ENCODE measurements at places on chromosomes 1 and 21.

DNA sequence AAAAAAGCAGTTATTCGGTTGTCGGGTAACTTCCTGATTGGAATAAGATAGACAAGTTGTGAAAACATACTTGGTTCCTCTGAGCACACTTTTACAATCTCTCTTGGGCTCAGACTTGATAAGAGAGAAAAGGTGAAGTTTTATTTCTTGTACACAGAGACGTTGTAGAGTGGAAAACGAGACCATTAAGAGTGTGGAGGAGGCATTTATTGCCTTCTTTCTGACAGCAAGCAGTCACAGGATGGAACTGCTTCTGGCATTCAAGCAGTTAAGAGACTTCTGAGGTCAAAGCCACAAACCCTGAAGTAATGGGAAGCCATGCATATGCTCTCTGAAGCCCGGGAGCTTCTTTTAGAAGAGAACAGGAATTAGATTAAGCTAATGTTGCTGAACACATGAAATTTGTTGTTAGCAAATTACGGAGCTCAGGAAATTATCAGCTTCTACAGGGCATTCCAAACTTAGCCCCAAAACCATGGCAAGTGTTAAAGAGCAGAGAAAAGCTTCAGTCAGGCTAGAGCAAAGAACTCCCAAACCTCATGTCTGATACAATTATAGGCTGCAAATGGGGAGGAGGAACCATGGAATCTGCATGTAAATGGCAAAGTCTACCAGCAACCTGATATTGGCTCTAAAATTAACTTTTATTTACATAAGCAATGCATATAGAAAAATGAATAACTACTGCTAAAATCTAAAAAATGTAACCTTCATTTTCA lies 26.0 kb downstream of the S1PR1 start:
- DNase-seq: peak; percentile 30

GRCh38 chr1:55043726-55044125 lies 4.4 kb downstream of the PCSK9 start:
- no peak for DNase-seq

- DNase-seq: no peak
Measured at GRCh38 chr1:111690306-111690617, 48.9 kb downstream of the INKA2 start.

DNA sequence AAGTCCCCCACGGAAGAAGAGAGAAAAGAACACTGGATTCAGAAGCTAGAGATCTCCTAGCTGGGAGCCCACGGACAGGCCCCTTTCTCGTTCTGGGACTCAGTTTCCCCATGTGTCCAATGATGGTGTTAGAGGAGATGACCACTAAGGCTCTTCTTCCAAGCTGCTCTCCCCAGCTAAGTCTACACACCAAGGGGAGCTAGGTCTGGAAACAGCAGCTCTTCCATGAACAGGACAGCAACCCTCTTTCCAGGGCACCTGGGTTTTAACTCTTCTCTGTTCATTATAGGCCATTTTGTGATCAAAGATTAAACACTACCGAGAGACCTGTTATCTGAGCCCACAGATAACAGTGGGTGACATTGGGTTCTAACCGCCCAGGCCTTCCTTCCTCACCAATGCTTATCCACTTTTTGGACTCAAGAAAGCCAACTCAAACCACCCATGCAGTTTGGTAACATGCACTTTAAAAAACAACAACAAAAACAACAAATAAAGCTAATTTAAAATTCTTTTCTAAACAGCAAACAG lies 85.9 kb downstream of the MRPL37 start:
- DNase-seq: no peak

- no peak for DNase-seq
Measured at GRCh38 chr1:7561936-7562728, 209.0 kb upstream of the VAMP3 start.

DNA sequence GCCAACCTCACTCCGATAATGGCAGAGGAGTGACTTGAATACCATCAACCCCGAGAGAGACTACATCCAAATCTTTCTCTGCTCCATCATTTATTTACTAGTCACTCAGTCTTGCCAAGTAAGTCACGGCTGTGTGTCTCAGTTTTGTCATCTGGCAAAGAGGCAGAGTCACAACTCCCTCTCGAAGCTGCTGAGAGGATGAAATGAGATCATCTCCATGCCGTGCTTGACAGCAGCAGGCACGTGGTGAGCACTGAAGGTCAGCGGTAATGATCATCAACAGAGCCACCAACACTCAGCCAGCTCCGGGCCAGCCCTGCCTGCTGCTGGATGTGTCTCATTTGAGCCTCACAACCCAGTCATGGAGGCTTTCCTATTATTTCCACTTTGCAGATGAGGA lies 19.9 kb downstream of the ALDH4A1 start:
- DNase-seq: no peak

DNA sequence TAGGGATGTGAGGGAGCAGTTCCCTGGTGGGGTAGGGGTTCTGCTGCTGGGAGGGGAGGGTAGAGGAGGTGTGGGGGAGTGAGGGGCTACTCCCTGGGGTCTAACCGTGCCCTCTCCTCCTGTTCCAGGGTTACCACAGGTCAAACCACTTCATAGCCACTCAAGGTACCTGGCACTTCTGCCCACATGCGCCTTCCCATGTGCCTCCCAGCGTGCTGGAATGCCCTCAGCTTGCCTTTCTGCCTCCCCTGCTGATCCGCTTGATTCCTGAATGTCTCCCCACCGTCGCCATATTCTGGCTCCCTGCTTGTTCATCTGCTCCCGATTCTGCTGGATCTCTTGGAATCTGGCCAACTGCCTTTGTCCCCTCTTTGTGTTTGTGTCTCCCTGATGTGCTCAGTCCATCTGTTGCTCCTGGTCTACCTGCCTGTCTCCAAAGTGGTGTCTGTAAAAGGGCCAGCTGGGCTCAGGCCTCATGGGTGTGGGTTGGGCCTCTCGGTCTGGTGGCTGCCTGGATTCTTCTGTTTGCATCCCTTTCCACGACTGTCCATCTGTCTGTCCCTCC lies 74.4 kb downstream of the PTPRU start:
- DNase-seq: no peak

GRCh38 chr1:12475947-12476346 lies 142.1 kb downstream of the DHRS3 start:
- peak; percentile 58 for DNase-seq

DNA sequence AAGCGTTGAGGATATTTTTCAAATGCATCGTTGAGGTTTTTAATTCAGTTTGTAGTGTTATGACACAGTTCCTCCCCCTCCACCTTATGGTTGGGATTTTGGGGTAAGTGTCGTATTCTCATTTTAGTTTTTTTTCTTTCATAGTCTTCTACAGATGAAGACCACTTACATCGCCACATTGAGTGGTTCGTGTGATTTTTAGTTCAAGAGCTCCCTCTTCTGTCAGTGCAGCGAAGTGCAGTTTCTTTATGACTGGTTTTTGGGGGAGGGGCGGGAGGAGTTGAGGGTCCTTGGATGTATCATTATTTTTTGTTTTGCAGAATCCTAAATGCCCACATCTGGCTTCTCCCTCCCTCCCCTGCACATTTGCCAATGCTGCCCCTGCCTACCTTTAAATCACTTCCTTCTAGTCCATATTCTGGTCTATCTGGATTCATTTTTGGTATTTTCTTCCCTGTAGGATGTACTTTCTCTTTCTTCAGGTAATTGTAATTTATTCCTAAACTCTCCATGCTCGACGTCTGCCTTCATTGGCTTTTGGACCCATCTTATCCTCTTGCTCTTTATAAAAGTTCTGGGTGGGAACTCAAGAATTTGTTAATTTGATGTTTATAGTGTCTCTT lies 433.1 kb downstream of the CAMTA1 start:
- peak; percentile 55 for DNase-seq

GRCh38 chr1:201128476-201128875 lies 1.5 kb upstream of the ASCL5 start:
- DNase-seq: no peak

DNA sequence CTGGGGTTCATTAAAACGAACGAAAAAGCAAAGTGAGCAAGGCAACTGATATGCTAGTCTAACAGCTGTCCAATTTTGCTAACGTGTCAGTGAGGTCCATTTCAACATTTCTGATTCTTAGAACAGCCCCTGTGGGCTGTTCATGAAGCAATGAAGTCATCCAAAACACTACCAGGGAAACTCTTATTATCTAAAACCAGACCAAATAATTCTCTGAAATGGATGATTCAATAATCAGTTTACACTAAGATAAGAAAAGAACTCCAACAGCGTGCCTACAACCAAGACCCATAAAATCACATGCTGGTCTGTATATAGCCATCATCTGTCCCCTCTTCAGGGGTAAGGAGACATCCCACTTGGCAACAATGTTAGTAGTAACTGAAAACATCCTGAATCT lies 122.7 kb downstream of the TGFBR3 start:
- peak; percentile 12 for DNase-seq

GRCh38 chr1:247387096-247387495 lies 28.9 kb upstream of the NLRP3 start:
- no peak for DNase-seq

- no peak for DNase-seq
Measured at GRCh38 chr1:26404641-26405040, 6.0 kb upstream of the LIN28A start.
